ENCODE measurements at places on chromosomes 3 and 15.

GRCh38 chr3:186057594-186057993 lies 51.3 kb downstream of the ETV5 start:
- no peaks in the 10 kb centered on the region for H3K36me3 ChIP-seq
- no peak for ATAC-seq
- no peak overlapping the region for H3K4me3 ChIP-seq
- no peaks in the 10 kb centered on the region for H3K27me3 ChIP-seq
- H3K4me1 ChIP-seq = no peaks in the 10 kb centered on the region

DNA sequence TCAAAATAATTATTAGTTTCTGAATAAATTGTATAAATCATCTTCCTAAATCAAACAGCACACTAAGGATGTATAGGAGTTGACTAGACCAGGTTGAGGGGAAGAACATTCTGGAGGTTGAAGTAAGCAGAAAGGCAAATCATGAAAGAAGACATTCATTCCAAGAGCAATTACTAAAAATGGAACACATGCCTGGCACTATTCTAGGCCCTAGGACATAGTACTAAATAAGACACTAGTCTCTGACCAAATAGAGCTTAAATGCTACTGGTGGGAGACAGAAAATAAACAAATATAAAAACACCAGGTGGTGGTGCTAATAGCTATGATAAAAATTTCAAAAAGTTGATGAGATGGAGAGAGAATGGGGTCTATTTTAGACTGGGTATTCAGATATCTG lies 190.1 kb downstream of the TBC1D5 start:
- peaks cover 18% of the 10 kb centered on the region for H3K4me1 ChIP-seq
- H3K27me3 ChIP-seq = no peaks in the 10 kb centered on the region
- no peak for ATAC-seq
- no peak overlapping the region for H3K4me3 ChIP-seq
- peaks cover 17% of the 10 kb centered on the region for H3K36me3 ChIP-seq

- H3K27ac ChIP-seq = no peak overlapping the region
- H3K4me3 ChIP-seq = no peak overlapping the region
- no peak for ATAC-seq
- H3K36me3 ChIP-seq = no peaks in the 10 kb centered on the region
- peaks cover 20% of the 10 kb centered on the region for H3K27me3 ChIP-seq
Observed at GRCh38 chr15:31294067-31294466, 32.6 kb upstream of the KLF13 start.

- H3K27me3 ChIP-seq = no peaks in the 10 kb centered on the region
- H3K27ac ChIP-seq = no peak overlapping the region
- H3K4me3 ChIP-seq = no peak overlapping the region
- no peak for ATAC-seq
- H3K4me1 ChIP-seq = peaks cover 6% of the 10 kb centered on the region
Observed at GRCh38 chr3:12613250-12613649, 50.7 kb downstream of the RAF1 start.

GRCh38 chr15:57589754-57590153 lies 1.9 kb upstream of the MYZAP start:
- H3K27ac ChIP-seq = peak overlapping the region; percentile 81
- peaks cover 24% of the 10 kb centered on the region for H3K27me3 ChIP-seq
- no peaks in the 10 kb centered on the region for H3K36me3 ChIP-seq
- peaks cover 44% of the 10 kb centered on the region for H3K4me1 ChIP-seq
- H3K4me3 ChIP-seq = no peak overlapping the region
- no peak for ATAC-seq

GRCh38 chr3:122392868-122393844 lies 9.2 kb downstream of the FAM162A start:
- H3K27ac ChIP-seq = no peak overlapping the region
- peaks cover 19% of the 10 kb centered on the region for H3K4me1 ChIP-seq
- H3K36me3 ChIP-seq = peaks cover 18% of the 10 kb centered on the region
- ATAC-seq = no peak
- no peaks in the 10 kb centered on the region for H3K27me3 ChIP-seq

- H3K27ac ChIP-seq = no peak overlapping the region
- no peaks in the 10 kb centered on the region for H3K4me1 ChIP-seq
- no peak overlapping the region for H3K4me3 ChIP-seq
- no peaks in the 10 kb centered on the region for H3K36me3 ChIP-seq
Observed at GRCh38 chr3:157544501-157545130, 41.4 kb upstream of the VEPH1 start.

DNA sequence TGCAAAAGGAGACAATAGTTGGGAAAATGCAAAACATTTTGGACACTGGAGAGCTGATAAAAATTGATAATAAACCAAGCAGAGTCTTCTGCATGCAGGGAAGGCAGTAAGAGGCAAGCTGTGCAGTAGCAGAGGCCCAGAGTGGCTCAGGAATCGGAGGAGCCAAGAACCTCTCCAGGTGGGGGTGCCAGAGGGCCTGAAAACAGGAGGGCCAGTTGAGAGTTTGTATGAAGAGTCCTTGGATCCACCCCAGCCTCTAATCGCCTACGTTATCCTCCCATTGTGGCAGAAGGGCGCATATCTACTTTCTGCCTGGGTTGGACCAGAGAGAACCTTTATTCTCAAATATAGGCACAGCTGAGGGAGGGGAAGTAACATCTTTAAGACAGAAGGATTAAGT lies 48.9 kb upstream of the RBP1 start:
- H3K36me3 ChIP-seq = no peaks in the 10 kb centered on the region
- no peak for ATAC-seq
- no peak overlapping the region for H3K27ac ChIP-seq
- no peak overlapping the region for H3K4me3 ChIP-seq

GRCh38 chr3:183695569-183696364 lies 1.8 kb upstream of the YEATS2 start:
- no peaks in the 10 kb centered on the region for H3K27me3 ChIP-seq
- no peak for ATAC-seq
- no peak overlapping the region for H3K27ac ChIP-seq
- peaks cover 6% of the 10 kb centered on the region for H3K36me3 ChIP-seq

DNA sequence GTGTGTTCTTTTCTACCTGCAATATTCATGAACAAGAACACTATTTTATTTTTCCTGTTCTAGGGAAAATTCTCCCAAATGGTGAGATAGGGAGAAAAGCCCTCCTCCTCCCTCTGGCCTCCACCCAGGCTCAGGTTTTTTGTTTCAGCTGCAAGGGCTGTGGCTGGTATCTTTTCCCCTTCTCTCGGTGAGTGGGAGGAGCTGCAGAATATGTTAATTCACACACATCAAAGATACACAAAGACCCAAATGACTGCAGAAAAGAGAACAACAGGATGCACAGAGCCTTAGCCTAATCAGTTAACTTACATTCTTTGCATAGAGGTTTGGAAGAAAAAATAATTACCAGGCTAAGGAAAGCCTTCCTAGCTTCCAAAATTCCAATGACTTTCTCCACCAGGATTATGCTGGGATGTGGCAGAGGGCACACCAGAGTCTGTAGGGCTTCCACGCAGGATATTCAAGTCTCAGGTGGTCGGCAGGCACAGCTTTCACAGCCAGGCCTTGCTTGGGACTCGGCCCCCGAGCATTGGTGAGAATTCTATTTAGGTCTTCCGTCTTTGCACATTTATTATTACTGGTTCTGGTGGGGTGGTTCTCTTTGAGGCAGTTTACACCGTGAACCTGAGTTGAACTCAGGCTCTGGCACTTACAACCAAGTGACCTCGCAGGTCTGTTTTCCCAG lies 64.9 kb downstream of the ABHD5 start:
- no peak for ATAC-seq
- no peak overlapping the region for H3K4me3 ChIP-seq
- H3K27ac ChIP-seq = no peak overlapping the region
- H3K36me3 ChIP-seq = no peaks in the 10 kb centered on the region
- H3K27me3 ChIP-seq = peaks cover 28% of the 10 kb centered on the region

GRCh38 chr15:57158997-57159668 lies 217.2 kb upstream of the CGNL1 start:
- no peak overlapping the region for H3K4me3 ChIP-seq
- no peaks in the 10 kb centered on the region for H3K27me3 ChIP-seq
- peaks cover 37% of the 10 kb centered on the region for H3K36me3 ChIP-seq
- no peak overlapping the region for H3K27ac ChIP-seq
- ATAC-seq = no peak

GRCh38 chr15:60619131-60619530 lies 140.2 kb upstream of the ICE2 start:
- H3K4me1 ChIP-seq = no peaks in the 10 kb centered on the region
- peaks cover 5% of the 10 kb centered on the region for H3K27me3 ChIP-seq
- H3K36me3 ChIP-seq = no peaks in the 10 kb centered on the region
- ATAC-seq = no peak

DNA sequence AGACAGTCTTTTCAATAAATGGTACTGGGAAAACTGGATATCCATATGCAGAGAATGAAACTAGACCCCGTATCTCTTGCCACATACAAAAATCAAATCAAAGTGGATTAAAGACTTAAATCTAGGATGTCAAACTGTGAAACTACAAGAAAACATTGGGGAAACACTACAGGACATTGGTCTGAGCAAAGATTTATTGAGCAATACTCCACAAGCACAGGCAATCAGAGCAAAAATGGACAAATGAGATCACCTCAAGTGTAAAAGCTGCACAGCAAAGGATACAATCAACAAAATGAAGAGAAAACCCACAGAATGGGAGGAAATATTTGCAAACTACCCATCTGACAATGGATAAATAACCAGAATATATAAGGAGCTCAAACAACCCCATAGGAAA lies 38.4 kb upstream of the MBNL1 start:
- H3K27me3 ChIP-seq = no peaks in the 10 kb centered on the region
- peaks cover 21% of the 10 kb centered on the region for H3K4me1 ChIP-seq
- no peak overlapping the region for H3K4me3 ChIP-seq
- no peak overlapping the region for H3K27ac ChIP-seq
- no peak for ATAC-seq
- H3K36me3 ChIP-seq = no peaks in the 10 kb centered on the region

DNA sequence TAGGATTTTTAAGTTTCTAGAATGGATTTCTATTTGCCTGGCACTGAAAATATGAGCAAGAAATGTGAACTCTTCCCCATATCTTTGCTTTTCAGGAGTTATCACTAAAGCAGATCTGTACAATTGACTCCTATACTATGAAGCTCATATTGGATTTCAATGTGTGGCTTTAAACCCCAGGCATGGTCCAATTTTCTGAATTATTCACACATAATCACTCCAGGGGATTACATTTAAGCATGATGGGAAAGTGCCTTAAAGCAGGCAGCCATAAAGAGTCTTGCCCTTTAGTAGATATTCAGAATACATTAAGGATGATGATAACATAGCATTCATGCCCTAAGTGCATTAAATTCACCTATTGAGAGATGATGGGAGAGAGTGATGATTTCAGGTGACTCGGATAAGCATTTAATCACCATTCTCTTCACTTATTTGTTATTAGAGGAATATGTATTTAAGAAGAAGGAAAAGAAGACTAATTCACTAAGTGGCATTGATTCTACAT lies 331.8 kb upstream of the ROBO1 start:
- no peak overlapping the region for H3K27ac ChIP-seq
- no peaks in the 10 kb centered on the region for H3K27me3 ChIP-seq
- no peak overlapping the region for H3K4me3 ChIP-seq
- no peak for ATAC-seq

DNA sequence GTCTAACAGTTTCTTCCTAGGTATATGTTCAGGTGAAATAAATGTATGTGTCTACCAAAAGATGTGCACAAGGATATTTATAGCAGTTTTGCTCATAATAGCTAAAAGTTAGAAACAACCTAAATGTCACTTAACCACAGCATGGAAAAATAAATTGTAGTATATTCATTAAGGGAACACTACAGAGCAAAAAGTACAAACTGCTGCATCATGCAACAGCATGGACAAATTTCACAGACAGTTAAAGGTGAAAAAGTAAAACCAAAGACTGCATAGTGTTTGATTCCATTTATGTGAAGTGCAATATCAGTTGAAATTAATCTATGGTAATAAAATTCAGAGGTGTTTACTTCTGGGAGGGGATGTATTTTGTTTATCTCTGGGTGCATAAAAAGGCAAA lies 62.5 kb downstream of the FBXL2 start:
- H3K36me3 ChIP-seq = peaks cover under 1% of the 10 kb centered on the region
- no peak for ATAC-seq
- H3K27ac ChIP-seq = no peak overlapping the region
- peaks cover 3% of the 10 kb centered on the region for H3K27me3 ChIP-seq
